Epithelial cell of proximal tubule (primary cell): ENCODE measurements at places on chromosomes 4 and X.

GRCh38 chr4:74189331-74190043, 31.6 kb downstream of the MTHFD2L start:
- peak; percentile 42 for DNase-seq

GRCh38 chrX:50111742-50112141, 89.1 kb downstream of the AKAP4 start:
- DNase-seq = no peak

GRCh38 chr4:169150806-169151205, 120.0 kb downstream of the SH3RF1 start:
- DNase-seq = no peak

DNA sequence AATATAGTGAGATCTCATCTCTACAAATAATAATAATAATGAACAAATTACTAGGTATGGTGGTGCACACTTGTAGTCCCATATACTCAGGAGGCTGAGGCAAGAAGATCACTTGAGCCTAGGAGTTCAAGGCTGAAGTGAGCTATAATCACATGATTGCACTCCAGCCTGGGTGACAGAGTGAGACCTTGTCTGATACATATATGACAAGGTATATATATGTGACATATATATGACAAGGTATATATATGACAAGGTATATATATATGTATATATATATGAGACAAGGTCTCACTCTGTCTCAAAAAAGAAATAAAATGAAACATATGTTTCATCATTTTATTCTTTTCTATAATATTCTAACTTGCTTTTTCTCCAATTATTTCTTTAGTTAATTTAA, 278.1 kb upstream of the TET2 start:
- DNase-seq = no peak

GRCh38 chr4:53562409-53562808, 28.9 kb downstream of the LNX1 start:
- DNase-seq = no peak

- DNase-seq = peak; percentile 52
Measured at GRCh38 chrX:53186351-53186750, 38.7 kb downstream of the KDM5C start.

- DNase-seq = no peak
Measured at GRCh38 chr4:110198435-110199416, at the start of gene ELOVL6. Gene ELOVL6, minus strand, starts transcription at chr4:110198615. Its CDS starts 280 bp downstream, at chr4:110198335.

DNA sequence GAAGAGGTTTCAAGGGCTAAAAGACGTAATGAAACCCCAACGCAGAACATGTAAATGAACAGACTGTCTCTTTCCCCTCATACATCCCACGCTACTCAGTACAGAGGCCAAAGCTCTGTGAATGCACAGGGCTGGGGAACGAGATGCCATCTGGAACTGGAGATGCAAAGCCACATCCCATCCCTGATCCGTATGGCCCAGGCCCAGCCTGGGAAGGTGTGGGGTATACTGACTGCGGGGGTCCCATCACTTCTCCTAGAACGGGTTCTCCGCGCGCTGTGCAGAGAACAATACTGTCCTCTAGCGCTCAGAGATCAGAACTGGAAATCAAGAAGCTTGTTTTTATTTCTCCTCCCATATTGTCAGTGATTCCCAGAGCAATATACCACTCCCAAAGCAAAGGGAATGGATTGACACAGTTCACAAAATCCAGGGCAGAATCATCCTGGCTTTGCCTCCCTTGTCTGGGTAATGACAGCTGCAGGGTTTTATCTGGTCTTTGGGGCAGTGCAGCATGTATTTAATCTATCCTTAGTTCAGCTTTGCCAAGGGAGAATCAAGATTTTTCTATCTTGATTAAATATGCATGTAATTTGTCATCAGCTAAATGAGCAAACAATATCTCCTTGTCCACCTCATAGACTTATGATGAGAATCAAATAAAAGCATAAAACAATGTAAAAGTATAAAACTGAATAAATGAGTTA, 47.3 kb upstream of the TLR3 start:
- DNase-seq = no peak

DNA sequence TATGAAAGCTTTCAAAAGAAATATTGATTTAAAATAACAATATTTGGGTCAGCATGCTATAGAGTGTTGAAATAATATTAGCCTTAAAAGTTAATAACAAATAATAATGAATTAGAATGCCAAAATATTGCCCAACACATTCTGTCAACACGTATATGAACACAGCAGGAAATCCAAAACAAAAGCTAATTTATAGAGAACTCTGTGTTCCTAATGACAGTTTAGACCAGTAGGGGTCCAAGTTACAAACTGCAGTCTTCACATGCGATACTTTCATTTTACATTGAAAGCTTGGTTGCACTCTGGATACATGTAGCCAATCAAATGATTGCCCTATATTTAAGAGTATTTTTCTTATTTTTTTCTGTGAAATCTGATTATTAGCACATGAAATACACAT, 274.4 kb downstream of the DCTD start:
- DNase-seq = no peak

DNA sequence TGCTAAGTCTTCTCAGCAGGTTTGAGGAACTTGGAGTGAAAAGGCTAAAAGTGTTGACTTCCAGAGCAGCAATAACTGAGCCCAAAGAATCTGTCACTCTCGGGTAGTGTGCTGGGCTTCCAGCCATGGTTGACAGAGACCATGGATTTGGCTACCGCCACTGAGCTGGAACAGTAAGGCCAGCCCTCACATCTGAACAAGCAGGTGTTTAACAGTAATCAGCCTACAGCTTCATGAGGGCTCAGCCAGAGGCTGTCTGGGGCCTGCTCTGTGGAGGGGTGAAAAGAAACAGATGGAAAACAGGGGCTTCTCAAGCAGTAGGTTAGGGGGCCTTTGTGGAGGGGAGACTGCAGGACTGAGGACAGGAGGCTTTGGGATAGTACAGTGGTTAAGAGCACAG, 14.9 kb downstream of the RASL11B start:
- no peak for DNase-seq

DNA sequence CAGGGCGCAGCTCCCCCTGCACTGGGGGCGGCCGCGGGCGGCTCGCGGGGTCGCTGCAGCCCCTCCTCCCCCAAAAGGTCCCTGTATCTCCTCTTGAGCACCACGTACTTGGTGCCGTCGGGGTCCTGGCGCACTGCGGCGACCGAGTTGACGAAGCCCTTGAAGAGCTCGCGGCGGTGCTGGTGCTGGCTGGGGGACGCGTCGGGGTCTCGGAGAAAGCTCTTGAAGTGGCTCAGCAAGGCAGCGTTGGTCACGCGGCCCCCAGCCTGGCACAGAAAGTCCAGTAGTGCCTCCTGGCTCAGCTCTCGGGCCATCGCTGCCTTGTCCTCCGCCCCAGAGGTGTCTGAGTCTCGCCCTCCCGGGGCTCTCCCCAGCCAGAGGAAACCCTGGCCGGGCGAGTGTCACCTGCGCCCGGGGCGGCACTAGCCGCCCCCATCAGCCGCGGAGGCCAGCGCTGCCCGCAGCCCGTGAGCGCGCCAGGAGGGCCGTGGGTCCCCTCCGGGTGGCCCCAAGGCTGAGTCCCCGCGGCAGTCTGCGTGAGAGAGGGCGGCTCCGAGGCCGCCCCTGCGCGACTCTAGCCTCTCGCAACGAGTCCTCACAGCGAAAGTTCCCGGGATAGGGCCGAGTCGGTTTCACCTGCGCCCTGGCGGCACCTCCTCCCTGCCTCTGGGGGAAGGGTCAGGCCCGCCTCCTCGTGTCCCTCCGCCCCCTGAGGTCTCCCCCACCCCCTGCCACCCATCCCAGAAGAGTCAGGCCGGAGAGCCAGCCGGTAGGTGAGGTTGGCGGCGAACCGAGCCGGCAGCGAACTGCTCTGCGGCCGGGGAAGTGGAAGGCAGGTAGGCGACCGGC, at the start of gene SOWAHB:
SOWAHB (minus strand) TSS at position 609 of the 849 bp plus-strand sequence; CDS start at position 314, 295 bp downstream.
- DNase-seq = no peak

DNA sequence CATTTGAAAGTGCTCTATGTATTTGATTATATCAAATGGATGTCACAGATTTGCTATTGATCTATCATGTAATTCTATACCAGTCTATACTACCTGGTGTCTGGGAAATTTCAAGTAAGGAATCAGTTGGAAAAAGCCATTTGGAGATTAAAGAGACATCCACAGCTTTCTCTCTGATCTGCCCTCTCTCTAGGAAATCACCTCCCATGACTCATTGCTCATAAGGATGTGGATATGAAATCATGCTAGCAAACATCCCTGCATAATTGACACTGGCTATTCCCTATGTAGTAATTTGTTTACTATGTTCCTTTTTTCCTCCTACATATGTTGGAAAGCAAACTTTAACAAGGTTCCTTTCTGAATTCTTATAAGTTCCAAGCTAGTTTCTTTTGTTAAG, 94.3 kb downstream of the TEX13A start:
- no peak for DNase-seq

DNA sequence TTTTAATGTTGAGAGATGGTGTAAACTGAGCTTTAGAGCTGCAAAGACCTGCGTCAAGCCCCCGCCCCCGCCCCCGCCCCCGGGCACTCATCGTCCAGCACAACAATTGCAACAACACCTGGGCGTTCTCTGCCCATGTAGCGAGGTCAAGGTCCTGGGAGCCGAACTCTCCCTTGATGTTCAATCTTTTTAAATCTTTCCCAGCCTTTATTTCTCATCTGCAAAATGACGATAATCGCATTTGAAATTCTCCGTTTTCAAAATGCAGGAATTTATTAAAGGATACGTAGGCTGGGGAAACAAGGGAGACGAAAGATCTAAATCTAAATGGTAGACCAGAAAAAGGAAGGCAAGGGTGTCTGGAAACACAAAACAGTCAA, 648 bp upstream of the MSMO1 start:
- DNase-seq = no peak

- DNase-seq = peak; percentile 49
Measured at GRCh38 chr4:146033149-146033548, 94.5 kb upstream of the ZNF827 start.

GRCh38 chr4:74418063-74418670, 26.8 kb upstream of the AREG start:
- DNase-seq = peak; percentile 16

DNA sequence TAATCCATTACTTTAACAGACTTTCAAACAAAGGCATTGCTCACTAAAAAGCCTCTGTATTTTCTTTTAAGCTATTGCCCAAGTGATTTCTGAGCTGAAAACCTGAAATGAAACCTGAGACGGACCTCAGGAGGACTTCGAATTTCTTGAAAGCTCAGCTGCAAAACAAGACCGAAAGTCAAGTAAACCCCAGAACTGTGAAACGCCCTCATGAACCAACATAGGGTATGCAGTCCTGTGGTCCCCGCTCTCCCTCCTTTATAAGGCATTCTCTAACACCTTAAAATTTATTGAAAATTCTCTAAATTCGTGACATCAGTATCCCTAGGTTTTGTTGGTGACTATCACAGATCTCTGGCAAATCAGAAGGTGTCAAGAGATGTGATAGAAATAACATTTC, 91.8 kb downstream of the SHISA3 start:
- DNase-seq = no peak

GRCh38 chr4:27921231-27921630, 1060.6 kb downstream of the STIM2 start:
- no peak for DNase-seq

DNA sequence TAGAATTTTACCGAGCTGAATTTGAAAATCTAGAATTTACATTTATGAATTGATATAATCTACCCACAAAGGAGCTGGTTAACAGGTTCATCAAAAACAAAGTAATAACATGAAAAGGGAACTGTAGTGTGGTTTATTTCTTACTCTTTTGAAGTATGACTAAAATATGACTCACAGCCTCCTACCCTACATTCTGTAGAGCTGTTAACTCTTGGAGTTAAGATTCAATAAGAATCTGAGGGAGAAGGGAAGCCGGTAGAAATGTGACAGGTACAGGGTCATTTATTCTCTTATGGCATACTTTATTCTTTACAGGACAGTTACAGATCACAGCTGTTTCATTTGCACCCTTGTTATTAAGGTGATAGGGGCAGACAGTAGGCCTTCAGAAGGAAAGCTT, 132.2 kb upstream of the FAM47B start:
- no peak for DNase-seq

DNA sequence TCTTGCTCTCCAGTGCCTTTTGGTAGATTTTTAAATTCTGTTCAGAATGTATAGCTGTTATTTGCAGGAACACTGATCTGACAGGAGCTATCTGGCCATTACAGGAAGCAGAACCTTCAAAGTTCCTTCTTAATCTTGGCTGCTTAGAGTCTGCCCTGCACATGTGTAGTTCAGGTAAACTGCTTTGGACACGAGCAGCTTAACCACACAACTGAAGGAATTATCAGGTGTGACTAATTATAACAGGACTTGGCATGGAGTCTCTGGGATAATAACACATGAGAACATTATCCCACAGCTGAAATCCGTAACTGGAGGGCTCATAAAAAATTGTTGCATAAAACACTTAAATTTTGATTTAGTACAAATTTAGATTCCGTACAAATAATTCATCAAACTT, 11.6 kb upstream of the ING2 start:
- DNase-seq = no peak

- DNase-seq = no peak
Measured at GRCh38 chr4:53558065-53558801, 33.1 kb downstream of the LNX1 start.

DNA sequence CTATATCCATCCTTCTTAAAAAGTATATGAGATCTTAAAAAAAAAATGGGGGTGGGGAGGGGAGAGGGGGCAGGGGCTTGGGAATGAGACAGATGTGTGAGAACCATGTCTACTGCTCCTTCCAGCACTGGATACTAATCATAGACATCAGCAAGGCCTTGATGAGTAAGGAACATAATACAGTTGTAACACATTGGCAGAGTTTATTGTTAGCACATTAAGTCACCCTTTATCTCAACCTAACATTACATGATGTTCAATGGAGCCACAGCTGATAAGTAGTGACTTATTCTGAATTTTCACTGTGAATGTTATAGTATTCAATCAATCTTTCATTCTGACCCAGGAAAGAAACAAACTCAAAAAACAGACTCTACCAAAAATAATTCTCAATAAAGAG, 47.3 kb upstream of the KCNE5 start:
- DNase-seq = no peak

- DNase-seq = no peak
Measured at GRCh38 chr4:168707205-168707604, 210.4 kb downstream of the PALLD start.

GRCh38 chr4:86091201-86091600, 268.7 kb downstream of the MAPK10 start:
- DNase-seq = no peak

DNA sequence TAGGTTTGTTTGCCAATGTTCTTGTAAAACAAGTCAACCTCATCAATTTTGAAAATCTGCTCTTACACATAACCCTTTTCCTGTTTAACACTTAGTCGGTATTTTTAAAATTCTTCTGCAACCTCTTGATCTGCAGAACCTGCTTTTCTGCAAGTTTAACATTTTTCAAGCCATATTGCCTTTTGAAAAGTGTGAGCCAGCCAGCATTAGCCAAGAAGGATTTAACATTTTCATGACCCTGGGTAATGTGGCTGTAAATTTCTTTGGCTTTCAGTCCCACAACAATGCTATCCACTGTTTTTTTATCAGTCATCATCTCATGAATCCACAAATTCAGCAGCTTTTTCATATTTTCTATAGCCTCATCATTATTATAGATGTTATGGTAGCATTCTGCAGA, 956.5 kb downstream of the FAT4 start:
- no peak for DNase-seq

- no peak for DNase-seq
Measured at GRCh38 chrX:129754056-129755024, 15.6 kb downstream of the XPNPEP2 start.
